ENCODE measurements at places on chromosomes 13 and 19.

GRCh38 chr13:75482070-75482819 lies at the start of gene TBC1D4:
Gene TBC1D4, minus strand, starts transcription at chr13:75482169. Its CDS starts 402 bp downstream, at chr13:75481767.
- DNase-seq = peak; percentile 98

DNA sequence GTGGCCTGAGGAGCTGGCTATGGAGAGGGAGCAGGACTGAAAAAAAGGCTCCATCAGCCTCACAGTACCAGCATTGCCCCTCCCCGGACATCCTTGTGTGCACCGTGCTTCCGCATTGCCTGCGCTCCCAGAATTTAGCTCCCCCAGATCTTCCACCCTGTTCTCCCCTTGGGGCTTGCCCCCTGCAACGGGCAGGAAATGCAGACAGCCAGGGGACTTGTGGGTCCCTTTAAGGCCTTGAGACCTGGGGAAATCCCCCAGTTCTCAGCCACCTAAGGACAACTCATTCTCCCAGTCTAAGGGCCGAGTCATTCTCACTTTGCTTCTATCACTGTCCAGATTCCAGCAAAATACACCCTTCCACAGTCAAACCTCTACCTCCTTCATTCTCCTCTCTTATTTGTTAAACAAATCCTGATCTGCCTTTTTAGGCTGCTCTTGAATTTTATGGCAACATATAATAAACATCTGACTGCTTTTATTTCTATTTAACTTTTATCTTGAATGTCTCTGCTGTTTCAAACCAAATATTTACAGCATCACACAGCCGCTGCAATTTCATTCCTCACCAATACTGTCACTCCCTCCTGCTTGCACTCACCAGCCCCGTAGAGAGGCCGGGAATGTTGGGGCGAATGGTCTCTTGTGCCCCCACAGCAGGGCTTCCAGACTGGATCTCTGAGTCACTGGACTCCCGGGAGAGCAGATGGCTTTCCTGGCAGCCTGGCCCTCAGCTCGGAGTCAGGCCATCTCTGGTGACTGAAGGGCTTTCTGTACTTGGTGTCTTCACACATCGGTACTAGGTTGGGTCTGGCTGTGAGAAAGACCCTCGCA lies 221.9 kb downstream of the TSHZ3 start:
- peak; percentile 72 for DNase-seq

DNA sequence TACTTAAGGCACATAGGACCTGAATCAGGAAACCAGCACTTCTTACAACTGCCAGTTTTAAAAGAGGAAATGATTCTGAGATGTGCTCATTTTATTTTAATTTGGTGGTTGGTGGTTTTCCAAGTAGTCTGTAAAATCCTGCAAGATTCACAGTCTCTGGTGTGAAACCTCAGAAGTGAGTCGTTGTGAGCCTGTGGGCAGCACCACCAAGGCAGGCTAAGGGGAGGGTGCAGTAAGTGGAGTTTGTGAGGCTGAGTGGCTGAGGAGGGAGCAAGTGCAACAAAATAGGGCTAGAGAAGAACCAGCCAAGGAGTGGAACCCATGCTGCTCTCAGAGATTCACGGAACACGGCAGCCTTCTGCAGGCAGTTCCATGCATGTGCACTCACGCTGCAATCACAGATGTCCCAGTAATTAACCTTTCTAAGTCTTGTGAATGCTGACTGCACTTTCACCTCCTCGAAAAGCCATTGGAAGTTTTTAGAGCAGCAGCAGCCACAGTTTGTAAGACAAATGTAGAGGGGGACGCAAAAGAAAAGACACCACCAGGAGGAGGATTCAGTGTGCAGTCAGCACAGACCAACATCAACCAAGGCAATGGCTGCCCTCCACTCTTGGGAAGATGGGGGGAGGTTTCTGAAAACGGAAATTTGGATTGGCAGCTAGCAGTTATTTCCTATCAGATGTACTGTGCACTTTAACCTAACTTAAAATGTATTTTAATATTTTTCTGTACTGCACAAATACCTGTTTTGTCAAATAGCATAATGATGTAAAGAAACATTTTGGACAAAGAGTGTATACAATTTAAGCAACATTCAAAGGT lies 44.9 kb downstream of the ESD start:
- DNase-seq = peak; percentile 67

DNA sequence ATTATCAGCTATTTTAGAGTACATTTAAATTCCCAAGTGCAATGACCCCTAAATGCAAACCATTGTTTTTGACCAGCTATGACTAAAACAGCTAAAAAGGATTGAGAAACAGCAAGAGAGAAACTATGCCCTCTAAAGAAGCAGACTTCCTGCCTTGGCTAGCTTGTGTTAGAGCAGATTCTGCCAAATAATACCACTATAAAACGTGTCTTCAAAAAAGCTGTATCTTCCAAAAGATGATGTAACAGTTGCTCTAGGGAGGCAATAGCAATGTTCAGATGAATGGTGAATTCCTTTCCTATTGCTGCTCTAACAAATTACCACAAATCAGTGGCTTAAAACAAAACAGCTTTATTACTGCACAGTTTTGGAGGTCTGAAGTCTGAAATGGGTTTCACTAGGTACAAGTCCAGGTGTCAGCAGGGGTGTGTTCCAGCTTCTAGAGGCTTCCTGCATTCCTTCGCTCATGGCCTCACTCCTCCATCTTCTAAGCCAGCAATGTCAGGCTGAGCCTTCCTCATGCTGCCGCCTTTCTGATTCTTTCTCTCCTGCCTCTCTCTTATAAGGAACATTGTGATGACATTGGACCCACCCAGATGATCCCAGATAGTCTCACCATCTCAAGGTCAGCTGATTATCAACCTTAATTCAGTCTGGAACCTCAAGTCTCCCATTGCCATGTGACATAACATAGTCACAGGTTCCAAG lies 84.5 kb downstream of the LRRC63 start:
- DNase-seq = peak; percentile 80

DNA sequence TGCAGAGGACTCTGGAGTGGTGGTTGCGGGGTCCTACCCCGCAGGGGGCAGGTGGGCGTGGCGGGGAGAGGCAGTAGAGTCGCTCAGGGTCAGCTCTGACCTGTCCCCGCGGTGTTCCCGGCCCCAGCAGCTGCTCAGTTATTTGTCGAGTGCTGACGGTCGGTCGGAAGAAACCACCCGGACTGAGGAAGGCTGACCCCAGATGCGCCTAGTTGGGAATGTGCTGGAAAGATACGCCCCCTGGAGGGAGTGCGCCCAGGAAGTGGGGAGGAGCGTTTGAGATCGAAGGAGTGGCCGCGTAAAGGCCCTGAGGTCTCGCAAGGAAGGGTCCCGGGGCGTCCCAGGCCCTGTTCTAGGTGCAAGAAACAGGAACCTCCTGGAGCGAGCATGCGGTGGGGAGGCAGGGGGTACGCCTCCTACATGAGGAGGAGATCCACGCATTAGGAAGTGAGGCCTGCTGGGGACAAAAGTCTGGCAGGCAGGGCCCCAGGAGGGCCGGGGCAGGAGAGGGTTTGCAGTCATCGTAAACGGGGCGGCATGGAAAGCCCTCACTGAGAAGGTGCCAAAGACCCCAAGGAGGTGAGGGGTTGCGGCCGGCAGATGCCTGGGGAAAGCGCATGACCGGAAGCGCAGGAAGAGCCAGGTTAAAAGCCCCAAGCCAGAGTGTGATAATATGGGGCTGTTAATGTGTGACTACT lies 9.2 kb downstream of the CCDC8 start:
- DNase-seq = no peak

DNA sequence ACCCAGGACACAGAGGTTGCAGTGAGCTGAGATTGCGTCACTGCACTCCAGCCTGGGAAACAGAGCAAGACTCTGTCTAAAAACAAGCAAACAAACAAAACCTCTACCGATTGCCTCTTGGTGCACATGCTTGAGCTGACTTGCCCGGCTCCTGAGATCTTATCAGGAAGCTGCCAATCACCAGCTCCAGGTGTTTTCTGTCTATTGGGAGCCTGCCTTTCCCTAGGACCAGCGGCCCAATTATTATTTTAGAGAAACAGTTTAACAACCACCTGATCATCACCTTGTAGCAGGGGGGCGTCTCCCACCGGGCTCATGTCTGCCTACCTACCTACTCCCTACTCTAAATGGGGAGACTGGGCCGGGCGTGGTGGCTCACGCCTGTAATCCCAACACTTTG lies 10.8 kb downstream of the CLEC4M start:
- no peak for DNase-seq

DNA sequence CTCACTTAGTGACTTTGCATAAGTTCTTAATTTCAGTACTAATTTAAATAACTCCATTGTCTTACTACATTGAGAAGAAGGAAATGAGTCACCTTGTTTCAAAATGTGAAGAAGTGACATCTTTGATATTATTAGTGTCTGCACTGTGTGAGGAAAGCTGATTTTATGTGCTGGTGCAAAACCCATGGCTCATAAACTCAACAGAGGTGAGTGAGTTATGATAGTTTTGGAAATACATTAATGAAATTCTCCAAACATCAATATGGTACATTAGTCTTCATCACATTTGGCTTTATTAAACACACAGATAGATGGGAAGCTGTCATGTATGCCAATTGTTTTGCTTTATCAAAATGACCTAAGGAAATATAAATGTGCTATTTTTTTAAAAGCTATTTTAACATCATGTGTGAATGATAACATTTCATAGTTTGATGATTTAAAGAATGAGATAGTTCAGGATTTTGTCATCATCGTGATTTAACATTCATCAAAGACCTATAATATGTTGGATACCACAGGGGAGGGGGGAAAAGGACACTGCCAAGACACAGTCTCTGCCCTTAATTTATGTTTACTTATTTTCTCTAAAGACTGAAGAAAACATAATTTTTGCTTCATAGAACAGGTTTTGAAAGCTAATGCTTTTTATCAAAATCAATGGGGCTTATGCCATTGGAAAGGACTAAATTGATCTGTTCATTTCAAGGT lies 902.3 kb upstream of the SLITRK1 start:
- DNase-seq = peak; percentile 4

- no peak for DNase-seq
These were observed 10.8 kb downstream of the C19orf44 start for GRCh38 chr19:16506961-16507360.

- DNase-seq = no peak
These were observed 31.4 kb downstream of the PHF11 start for GRCh38 chr13:49527123-49527522.

- peak; percentile 50 for DNase-seq
These were observed 38.2 kb upstream of the IGSF23 start for GRCh38 chr19:44575116-44575700.

DNA sequence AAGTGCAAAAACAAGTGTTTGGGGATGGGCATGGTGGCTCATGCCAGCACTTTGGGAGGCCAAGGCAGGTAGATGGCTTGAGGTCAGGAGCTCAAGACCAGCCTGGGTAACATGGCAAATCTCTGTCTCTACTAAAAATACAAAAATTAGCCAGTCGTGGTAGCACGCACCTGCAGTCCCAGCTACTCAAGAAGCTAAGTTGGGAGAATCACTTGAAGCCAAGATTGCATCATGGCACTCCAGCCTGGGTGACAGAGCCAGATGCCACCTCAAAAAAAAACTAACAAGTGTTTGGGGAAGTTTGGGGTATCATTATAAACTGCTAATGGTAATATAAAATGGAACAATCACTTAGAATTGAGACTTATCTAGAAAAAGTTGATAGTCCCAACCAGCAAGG lies 24.6 kb downstream of the XPO4 start:
- no peak for DNase-seq

GRCh38 chr13:28865951-28866350 lies 45.8 kb downstream of the MTUS2 start:
- no peak for DNase-seq

- DNase-seq = no peak
These were observed 9.6 kb downstream of the IRGC start for GRCh38 chr19:43725468-43725867.

- DNase-seq = no peak
These were observed 9.0 kb downstream of the LPAR6 start for GRCh38 chr13:48403913-48404312.
